ENCODE measurements at places on chromosomes 12 and 14.

DNA sequence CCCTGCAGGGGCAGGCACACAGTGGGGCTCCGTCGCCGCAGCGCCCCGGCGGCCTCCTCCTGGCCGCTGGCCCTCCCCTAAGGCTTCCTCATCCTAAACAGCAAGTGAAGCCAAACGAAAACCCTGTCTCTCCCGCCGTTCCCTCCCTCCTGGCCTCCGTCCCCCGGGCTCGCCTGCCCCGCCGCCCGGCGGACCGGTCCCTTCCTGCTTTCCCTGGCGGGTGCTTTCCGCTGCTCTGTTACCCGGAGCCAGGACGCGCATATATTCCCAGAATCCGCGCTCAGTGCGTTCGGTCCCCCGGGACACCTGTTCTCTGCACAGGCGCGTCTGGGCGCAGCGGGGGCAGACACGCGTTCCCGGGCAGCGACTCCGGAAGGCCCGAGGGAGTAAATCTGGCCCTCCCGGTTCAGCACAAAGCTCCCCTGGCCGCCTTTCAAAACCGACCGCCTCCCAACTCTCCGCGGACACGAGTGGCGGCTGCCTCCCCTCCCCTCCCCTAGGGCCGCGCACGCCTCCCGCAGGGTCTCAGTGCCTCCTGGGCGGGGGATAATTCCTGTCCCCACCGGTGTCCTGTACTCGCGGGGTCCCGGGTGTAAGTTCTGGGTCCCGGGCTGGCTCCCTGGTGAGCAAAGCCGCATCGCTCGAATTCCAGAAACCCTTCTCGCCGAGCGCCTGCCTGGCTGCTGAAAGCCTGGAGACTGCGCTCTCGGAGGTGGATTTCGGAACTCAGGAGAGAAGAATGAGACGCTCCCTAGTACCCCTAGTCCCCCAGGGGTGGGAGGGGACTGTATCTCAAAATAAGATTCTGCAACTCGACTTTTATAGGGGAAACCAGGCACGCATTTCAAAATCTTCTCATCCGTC lies 21.4 kb upstream of the CEP170B start:
- DNase-seq, result no peak

DNA sequence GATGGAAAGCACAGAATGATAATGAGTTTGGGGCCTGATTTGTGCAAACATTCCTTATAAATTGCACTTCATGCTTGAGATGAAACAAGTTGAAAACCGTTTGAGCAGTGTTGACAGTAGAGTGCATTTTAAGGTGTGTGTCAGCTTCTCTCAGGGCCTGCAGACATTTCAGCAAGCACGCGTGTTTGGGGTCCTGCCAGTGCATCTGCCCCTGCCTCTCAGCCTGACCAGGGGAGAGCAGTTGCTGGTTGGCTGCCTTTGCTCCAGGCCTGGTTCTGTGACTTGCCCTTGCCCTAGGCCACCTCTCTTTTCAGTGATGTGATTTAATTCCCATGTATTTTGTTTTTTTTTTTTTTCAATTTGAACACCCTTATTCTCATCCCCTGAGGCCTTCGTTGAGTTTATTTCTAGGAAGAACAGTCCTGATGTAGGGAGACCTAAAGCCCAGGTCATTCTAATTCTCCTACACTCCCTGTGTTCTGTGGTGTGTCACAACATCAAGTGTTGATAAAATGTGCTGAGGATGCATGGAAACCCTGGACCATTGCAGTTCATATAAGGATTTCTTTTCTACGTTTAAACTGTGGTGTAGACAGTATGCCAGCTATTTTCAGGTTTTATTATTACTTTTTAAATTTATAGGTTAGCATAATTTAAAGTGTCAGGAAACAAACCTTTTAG lies 40.1 kb upstream of the AMN start:
- no peak for DNase-seq

DNA sequence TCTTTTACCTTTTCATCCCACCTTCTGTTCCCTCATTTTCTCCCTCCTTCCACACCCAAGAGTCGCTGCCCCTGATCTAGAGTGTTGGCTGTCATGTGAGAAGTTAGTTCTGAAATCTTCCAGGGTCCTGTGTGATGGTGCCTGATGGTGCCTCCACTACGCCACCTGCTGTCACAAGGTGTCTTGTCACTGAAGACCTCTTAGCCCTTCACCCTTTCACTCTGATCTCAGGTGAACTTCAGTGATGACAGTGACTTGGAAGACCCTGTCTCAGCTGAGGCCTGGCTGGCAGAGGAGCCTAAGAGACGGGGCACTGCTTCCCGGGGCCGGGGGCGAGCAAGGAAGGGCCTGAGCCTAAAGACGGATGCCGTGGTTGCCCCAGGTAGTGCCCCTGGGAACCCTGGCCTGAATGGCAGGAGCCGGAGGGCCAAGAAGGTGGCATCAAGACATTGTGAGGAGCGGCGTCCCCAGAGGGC lies 7.6 kb upstream of the PFDN5 start:
- DNase-seq, result peak; percentile 79

DNA sequence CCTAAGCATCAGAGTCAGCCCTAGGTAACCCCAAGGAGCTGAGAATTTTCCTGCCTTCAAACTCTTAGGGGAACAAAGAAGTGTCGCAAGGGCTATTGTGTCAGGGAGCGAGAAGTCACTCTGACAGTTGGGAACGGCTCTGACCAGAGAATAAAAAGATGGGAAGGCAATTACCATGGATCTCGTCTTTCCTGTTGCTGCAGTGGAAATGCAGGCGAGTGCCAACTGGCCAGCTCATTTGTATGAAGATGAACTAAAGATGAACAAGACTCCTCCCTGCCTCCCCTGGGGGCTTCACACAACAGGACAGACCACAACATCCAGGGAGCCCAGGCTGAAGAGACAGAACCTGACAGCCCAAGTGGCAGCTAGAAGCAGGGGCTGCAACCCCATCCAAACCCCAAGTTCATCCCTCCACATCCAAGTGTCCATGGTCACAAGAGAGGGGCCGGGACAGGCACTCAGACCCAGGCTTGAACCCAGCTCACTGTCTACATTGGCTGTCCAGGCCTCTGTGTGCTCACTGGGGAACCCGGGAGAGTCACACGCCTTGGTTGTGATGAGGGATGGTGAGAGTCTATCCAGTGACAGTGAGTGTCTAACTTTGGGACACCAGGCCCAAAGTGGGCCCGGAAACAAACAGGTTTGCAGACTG lies 322.4 kb downstream of the BCL11B start:
- DNase-seq, result no peak

- peak; percentile 46 for DNase-seq
These were observed 42.8 kb downstream of the IRF2BPL start for GRCh38 chr14:76985540-76986230.

- DNase-seq, result no peak
These were observed 8.1 kb upstream of the NIN start for GRCh38 chr14:50839048-50839447.

Measured in A549 (cell line).